ENCODE measurements at places on chromosomes 2 and 18.

- no peak for DNase-seq
Observed at GRCh38 chr2:188196343-188197008, 95.2 kb upstream of the GULP1 start.

GRCh38 chr18:75074196-75075015, 134.5 kb downstream of the PTGR3 start:
- no peak for DNase-seq

GRCh38 chr2:43038696-43039094, 187.7 kb downstream of the ZFP36L2 start:
- DNase-seq, result no peak

DNA sequence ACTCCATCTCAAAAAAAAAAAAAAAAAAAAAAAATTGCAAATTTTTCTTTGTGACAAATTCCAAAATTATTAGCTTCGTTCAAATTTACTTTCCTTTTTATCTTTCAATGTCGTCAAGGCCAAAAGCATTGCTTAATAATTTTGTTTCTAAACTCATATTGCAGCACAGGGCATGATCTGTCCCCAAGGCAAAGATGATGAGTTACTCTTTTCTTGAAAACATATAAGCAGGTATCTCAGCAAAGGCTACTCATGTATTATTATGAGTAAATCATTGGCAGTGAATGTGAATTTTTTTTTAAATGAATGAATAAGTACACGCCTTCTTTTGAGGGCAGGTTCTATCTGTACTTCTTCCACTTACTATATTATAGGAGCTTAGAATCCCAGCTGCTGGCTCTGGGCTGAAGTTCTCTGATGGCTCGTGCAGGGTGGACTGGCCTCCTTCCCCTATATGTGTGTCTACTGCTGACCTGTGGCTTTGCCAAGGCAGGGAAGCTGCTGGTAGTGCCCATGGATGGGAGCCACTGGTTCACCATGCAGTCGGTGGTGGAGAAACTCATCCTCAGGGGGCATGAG, at the start of gene UGT1A7:
TSS of gene UGT1A7 (plus strand) at position 381 of the 579 bp plus-strand sequence. CDS start at position 418, 37 bp downstream.
- no peak for DNase-seq

DNA sequence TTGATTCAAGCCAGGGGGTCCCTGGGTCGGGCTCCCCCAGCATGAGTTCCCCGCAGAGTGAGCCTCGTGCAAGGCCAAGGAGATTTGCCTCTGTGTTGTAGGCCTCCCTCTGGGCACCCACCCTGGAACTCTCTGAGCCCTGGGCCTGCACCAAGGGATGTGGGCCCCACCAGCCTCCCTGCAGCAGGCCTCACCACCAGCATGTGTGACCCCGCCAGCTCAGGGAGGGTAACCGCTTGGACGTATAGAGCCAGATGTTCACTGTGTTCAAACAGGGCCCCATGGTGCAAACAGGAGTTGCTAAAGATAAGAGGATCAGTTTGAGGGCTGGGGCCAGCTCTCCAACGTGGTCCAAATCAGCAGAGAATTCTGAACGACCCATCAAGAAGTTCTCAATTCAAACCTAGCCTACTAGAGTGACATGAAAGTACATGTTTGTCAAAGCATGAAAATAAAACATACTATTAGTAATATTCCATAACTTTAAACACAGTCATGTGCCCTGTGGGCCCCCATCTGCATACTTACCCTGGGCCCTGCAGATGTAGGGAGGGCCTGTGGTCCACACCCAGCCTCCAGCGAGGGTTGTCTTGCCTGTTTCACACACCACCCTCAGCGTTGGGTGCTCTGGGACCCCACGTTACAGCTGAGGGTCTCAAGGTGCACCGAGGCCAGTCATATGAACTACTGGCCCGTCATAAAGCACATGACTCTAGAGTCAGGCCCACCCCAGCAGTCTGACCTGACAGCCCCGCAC, 5.5 kb upstream of the TUBB6 start:
- DNase-seq, result no peak

GRCh38 chr18:67515942-67516538, 480 bp downstream of the DSEL start:
- peak; percentile 85 for DNase-seq

DNA sequence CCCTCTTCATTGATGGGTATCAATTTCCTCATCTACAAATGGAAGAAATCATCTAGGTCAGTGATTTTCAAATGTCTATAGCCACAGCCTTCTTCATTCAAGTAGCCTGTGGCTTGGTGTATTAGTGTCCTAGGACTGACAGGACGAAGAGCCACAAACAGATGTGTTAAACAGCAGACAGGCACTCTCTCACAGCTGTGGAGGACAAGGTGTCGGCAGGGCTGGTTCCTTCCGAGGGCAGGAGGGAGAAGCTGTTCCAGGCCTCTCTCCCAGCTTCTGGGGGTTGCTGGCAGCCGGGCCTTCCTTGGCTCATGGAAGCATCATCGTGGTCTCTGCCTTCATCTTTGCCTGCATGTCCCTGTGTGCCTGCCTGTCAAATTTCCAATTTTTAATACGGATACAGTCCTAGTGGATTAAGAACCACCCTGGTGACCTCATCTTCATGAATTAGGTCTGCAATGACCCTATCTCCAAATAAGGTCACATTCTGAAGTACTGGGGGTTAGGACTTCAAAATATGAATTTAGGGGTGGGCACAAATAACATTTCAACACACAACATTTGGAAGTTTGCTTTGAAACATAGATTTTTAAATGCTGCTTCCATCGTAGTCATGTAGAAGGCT, 86.5 kb downstream of the PTGR3 start:
- DNase-seq, result no peak

DNA sequence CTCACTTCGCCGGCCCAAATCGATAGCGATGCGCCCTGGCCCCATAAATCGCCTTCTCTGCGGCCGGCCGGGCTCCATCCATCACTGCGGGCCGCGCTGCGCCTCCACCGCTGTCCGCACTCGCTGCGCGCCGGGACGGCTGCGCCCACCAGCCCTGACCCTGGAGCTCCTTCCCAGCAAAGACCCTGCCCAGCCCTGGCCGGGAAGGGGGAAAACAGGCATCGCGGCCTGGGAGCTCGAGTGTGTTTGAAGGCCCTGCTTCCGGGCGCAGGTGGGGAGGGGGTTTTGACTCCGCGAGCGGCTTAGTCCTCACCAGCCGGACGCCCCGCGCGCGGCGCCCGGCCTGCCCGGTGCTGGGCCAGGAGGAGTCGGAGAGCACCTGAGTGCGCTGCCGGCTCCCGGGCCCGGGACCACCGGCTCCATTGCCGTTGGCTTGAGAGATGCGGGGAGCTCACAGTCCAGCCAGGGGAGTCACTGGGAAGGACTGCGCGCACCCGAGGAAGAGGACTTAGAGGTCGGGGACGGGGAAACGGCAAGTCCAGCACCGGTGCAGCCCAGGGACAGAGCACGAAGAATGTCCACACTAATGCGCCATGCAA, 1.1 kb downstream of the PAX8 start:
- no peak for DNase-seq

Measured in right lung (tissue), 10 donors.